ENCODE measurements at places on chromosomes 7 and 10.

DNA sequence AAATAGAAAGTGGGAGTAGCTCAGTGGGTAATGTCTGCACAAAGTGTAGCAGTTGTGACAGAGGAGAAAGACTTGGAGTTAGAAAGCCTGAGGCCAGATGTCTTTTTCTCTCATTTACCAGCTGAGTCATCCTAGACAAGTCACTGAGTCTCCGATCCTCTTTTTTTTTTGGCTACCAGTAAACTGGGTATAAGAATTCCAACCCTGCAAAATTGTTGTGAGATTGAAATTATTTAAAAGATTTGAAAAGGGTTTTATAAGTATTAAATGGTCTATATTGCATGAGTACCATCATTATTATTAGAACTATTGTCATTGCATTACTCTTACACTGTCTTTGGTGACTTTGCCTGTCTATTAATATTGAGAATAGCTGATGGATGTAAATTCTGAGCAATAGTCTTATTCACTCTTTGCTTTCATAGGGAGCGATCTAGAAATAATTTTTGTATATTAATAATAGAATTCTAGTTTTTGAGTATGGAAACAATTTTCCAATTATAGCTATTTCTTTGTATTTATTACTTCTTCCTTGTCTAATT, 74.0 kb downstream of the ARID5B start:
- DNase-seq = peak; percentile 75

- DNase-seq = no peak
Measured at GRCh38 chr10:77522268-77522809, 115.3 kb downstream of the KCNMA1 start.

DNA sequence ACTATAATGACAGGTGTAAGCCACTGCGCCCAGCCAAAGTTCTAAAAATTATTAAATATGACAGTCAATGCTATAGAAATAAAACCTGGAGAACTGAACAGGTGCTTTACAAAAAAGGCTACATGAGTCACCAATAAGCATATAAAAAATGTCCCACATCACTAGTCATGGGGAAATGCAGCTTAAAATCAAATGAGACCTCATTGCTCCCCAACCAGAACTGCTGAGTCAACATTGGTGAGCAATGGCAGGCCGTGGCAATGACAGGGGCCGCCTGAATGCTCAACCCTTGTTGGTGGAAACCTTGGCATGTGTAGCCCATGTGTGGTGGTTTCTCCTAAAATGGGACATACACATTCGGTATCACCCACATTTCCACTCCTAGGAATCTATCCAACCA, 352.3 kb upstream of the KLF6 start:
- no peak for DNase-seq

DNA sequence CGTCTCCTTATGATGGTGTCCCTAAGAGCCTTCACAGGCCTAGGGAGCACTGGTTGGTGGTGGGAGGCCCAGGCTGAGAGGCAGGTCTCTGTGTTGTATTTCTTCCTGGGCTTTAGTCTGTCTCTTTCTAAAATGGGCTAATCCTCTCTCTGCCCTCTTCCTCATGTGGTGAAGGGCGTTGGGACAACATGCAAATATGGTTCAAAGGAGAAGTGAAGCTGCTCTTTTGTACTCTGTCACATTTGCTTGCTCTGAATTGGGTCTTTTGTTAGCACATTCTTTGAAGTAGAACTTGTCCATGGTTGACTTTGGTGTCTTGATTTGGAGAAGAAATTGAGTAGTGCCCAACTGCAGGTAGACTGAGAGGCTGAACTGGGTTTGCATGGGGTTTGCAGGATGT, 814 bp downstream of the HK1 start:
- no peak for DNase-seq

DNA sequence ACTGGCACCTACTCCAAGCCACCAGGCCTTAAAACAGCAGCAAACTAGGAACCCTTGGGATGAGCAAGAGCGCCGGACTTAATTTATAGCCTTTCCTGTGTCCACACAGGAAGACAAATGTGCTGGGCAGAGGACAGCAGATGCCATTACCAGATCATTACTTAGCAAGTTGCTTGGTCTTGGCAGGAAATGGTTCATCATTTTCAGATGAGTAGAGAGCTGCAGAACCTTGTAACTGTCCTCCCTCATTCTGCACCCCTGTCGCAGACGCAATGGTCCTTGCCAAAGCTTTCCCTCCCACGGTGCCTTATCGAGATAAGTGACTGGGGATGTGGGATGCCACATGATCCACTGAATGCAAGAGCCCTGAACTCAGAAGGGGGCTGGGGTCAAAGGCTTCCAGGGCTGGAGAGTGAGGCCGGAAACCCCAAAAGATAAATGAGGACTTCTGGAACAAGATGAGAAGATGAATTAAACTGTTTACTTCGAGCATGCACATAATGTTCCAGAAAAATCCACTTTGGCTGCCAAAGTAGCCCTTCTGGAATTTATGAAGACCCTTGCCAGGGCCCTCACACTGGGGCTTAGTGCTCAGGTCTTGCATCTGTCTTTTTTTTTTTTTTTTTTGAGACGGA, 145.6 kb upstream of the ZNF32 start:
- peak; percentile 99 for DNase-seq

- peak; percentile 12 for DNase-seq
Measured at GRCh38 chr10:49115015-49115795, at the start of gene VSTM4. VSTM4 (minus strand) TSS chr10:49115522; CDS start chr10:49115485, 37 bp downstream.
